ENCODE measurements at places on chromosomes 3 and 15. TPM values are rescaled to one million over a fixed set of nuclear protein-coding genes. Genes with fewer than 3 reads are reported as not detected.

Gene SGO1
- total RNA-seq, result 12.5 TPM

Gene FGF12
- total RNA-seq, result under 0.01 TPM

Gene DNASE1L3
- total RNA-seq, result 1.5 TPM

Gene C3orf70
- 1.1 TPM for total RNA-seq

Gene FAM174B
- 1.8 TPM for total RNA-seq

Gene PRICKLE2
- 32.0 TPM for total RNA-seq

Gene MYL3
- not detected for total RNA-seq

Gene MYRIP
- total RNA-seq, result 0.20 TPM

Gene A4GNT
- not detected for total RNA-seq

Gene SLC2A2
- total RNA-seq, result not detected

Gene SLC30A4
- total RNA-seq, result 5.9 TPM

Gene OXNAD1
- 11.4 TPM for total RNA-seq

Gene FETUB
- not detected for total RNA-seq

Gene CCR8
- total RNA-seq, result not detected

Gene GRM7
- total RNA-seq, result not detected

Gene PAQR5
- 5.1 TPM for total RNA-seq

Gene KNG1
- not detected for total RNA-seq

Gene PLXNA1
- total RNA-seq, result 73.1 TPM

Gene CYFIP1
- total RNA-seq, result 114 TPM

Gene PLSCR4
- total RNA-seq, result 11.0 TPM

Data from subcutaneous preadipocyte (primary cell).